ENCODE measurements at places on chromosomes 4 and X.

DNA sequence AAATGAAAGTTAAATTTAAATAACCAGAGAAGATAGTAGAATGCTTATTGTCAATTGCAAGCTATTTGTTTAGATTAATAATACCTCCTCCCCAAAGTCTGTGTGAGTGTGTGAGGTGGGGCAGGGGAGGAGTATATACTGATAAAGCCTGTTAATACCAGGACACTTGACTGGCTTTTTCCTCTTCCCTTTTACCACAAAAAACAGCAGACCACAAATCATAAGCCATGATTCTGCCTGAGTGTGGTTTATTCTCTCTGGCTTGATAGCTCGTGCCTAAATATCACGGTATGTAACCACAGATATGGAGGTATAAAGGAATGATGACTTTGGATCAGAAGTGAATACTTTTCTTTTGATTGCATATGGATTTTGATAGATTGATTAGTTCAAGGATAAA lies 21.9 kb upstream of the SCRG1 start:
- no peak for DNase-seq

DNA sequence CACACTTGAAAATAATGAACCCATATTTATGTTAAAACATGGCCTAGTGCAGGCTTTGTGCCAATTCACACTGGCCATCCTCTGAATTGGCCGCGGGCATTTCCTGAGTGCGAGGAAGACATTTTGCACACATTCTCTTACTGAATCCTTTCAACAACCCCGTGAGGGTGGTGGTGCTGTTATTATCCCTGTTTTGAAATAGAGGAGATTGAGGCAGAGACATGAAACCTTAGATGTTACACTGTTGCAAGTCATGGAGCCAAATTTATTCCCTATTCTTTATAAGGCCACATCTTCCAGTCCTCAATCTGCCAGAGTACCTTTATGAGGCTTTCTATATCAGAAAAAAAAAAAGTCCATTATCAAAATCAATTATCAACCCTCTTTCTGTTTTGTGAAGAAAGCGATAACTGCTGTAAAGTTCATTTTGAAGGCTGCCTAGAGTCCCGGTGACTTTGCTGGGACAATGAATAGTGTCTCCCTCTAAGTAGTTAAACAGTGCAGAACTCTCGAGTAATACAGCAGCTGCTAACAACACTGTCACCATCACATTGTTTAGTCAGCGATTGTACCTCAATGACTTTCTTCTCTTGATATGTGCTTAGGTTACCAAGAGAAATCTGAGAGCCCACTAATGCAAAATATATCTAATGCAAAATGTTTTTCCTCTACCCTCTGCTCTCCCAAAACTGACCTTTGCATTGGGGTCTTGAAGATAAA lies 242.3 kb upstream of the PPARGC1A start:
- no peak for DNase-seq

- DNase-seq: no peak
Measured at GRCh38 chr4:9999956-10000561, 21.2 kb downstream of the SLC2A9 start.

DNA sequence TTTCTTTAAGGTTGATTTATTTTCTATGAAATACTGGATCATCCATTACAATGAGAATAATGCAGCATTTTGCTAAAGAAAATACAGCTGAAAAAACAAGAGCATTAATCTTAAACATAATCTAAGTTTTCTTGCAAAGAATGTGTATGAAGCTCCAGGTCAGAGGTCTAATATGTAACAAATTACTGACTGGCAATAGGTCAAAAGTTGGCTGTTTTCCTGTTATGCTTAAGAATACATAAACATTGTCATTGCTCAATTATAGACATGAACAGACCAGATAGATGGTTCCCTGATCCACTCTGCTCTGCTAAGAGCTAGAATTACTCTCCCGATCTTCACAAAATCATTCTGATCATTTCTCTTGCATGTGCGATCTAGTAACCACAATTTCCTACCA lies 718.6 kb downstream of the PDHA2 start:
- no peak for DNase-seq

DNA sequence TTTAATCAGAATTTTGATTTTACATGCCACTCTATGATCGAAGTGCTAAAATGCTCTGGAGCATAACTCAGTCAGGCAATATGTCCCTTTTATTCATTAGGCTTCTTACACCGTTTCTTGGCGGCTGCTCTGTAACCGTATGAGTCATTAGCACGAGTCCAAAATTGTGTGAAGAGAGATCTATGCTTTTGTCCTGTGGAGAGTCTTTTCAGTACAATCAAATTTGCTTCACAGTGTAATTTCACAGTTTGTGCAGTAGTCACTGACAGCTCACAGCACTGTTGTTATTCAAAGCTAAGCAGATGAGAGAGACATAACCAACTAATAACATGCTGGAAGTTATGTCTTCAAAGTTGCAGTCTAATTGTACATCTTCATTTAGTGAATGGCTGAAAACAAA lies 167.8 kb downstream of the PCDH10 start:
- DNase-seq: no peak

GRCh38 chrX:149984411-149984810 lies 46.1 kb upstream of the EOLA2 start:
- no peak for DNase-seq

DNA sequence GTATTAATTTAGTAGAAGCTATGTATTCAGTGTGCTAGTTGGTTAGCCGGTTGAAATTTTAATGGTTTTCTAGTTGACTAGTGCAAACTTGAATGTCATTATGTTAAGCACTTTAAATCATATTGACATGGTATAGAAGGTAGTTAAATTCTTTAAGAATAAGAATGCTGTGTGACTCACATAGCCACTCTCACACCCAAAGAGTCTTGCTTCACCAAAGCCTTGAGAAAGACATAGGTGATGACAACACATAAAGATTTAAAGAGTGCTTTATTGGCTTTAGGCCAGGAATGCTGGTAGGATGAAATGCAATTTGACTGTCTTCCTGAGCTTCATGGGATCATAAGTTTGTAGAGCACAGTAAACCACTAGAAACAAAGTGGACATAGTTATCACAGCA lies 85.3 kb downstream of the DCAF8L2 start:
- DNase-seq: no peak

GRCh38 chr4:76831711-76832373 lies 66.1 kb downstream of the SOWAHB start:
- no peak for DNase-seq

- peak; percentile 51 for DNase-seq
Measured at GRCh38 chr4:76748649-76749048, 149.3 kb downstream of the SOWAHB start.

- no peak for DNase-seq
Measured at GRCh38 chr4:185117300-185117934, 25.6 kb upstream of the SLC25A4 start.

DNA sequence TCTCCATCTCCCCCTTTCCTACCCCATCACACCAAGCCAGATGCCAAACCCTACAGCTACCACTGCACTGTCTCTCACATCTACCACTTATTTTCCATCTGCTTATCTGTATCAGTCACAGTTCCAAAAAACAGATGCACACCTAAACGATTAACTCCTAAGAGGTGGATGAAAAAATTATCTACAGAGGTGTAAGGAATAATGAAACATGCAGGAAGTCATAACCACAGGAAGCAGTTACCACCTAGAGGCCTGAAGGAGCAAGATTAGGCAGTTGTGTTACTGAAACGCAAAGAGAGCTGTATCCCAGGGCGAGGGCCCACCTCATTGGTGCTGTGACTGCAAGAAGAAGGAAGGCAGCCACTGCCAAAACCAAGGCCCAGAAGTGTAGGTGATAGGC lies 87.8 kb upstream of the FAM241A start:
- DNase-seq: no peak

DNA sequence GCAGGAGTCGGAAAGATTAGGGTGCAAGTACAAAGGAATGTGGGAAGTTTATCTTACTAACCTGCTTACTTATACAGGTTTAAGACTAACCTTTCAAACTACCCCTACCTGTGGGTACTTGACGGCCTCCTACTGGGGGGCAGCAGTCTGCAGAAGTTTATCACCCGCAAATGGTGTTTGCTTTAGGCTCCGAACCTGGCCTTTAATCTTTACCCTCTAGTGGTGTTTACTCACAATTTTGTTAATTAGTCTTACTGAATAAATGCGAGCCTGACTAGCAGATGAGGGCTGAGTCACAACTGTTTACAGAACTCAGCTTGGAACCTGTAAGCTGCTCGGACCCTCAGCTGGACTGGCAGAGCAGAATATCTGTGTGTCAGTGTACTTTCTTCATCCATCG lies 204.2 kb upstream of the GPRIN3 start:
- DNase-seq: no peak

DNA sequence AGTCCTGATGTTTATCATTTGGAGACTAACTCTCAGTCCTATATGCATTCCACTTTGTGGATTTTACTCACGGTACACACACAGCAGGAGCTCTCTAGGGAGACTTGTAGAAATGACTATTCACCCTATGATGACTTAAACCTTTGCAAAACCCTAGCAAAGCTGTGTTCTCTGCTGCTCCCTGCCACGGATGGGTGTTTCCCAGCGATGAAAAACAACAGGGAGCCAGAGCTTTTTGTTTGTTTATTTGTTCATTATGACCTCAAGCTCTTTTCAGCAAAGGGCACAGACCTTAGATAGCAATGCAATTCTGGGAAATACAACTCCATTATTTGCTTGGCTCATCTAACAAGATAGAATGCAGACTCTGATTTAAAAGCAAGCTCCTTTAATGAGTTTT lies 156.6 kb downstream of the GRIA3 start:
- no peak for DNase-seq

GRCh38 chr4:1640190-1640589 lies 43.9 kb downstream of the FAM53A start:
- DNase-seq: no peak

Measured in GM13976 (cell line).